ENCODE measurements at places on chromosomes 5 and 9.

GRCh38 chr9:134811673-134812342, 68.8 kb upstream of the FCN2 start:
- DNase-seq: no peak

DNA sequence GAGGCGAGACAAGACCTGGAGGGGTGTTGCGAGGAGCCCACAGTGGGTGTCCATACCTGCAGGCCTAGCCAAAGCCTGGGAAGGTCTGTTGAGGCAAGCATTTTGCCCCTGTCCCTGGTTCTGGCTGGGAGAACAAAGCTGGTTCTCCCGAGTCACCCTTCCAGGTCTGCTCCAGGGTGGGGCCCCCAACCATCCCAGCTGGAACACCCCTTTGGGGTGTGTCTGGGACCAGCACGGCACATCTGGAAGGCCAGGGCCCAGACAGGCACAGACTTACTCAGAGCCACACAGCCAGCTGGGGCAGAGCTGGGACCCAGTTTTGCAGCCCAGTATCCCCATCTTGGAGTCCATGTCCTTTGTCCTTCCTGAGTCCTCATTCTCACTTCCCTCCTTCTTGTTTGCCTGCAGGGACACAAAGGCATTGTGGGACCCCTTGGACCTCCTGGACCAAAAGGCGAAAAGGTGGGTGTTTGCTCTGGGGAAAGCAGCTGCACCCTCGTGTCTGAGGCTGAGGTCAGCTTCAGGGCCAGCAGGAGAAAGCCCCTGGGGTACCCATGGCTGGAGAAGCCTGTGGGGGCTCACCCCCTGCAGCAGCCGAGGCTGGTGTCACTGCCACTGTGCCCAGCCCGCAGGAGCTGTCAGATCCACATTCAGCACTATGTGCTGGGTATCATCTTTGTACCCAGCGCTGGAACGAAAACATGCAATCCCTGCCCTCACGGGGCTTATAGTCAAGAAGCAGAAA, 38.4 kb upstream of the ORM1 start:
- DNase-seq: no peak

- DNase-seq: peak; percentile 43
These were observed 27.7 kb downstream of the PCDHB15 start for GRCh38 chr5:141272906-141273305.

DNA sequence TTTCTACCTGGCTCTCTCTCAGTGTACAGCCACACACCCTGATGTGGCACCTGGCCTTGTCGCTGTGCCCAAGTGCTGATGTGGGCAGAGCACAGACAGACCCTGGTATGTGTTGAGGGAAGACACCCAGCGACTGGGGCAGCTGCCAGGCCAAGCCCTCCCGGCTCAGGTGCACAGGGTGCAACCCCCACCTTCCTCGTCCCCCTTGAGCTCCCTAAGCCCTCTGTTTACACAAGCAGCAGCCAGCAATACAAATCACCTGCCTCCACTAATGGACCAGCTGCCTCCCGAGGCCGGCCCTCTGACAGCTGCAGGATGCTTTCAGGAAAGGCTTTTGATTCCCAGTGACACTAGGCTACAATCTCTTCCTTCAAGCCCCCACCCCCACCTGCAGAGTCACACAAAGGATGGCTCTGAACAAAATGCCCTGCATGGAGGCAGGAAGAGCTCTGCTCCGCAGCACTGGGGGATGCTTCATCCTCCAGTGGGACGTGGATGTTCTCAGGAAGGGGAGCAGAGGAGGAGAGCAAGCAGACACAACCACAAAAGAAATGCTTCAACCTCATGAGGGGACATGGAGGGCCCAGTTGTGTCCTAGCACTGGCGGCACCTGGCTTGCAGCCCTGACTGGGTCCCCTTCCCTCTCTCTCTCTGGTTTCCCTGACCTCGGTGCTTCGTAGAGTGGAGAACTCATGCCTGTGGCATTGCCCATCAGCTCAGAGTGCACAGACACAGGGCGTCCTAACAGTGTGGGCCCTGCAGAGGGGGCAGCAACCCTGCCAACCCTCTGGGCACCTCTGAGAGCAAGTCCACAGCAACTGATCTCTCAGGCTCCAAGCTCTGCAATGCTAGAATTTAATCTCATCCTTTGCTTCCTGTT, 140.8 kb downstream of the BARX1 start:
- no peak for DNase-seq

GRCh38 chr5:77499973-77500372, 7.9 kb upstream of the WDR41 start:
- no peak for DNase-seq

- DNase-seq: no peak
These were observed 569 bp downstream of the GALT start for GRCh38 chr9:34647084-34647403.

GRCh38 chr9:136511670-136512592, 29.1 kb upstream of the SEC16A start:
- DNase-seq: no peak

DNA sequence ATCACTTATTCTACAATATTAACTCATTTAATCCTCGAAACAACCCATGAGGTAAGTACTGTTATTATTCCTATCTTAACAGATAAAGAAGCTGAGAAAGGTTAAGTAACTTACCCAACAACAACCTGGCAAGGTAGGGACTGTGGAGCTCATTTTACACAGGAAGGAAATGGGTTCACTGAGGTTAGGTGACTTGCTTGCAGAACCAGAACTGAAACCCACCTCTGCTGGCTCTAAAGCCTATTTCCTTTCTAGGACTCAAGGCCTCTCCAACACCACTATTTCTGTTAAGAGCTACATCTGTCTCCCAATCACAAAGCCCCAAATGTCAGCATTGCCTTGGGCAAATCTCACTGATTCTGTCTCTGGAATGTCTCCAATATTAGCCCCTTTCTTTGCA, 38.9 kb upstream of the IFNK start:
- DNase-seq: peak; percentile 18

- no peak for DNase-seq
These were observed 34.9 kb downstream of the SEMA4D start for GRCh38 chr9:89462817-89463683.

GRCh38 chr9:6590772-6591384, 54.7 kb downstream of the GLDC start:
- no peak for DNase-seq

DNA sequence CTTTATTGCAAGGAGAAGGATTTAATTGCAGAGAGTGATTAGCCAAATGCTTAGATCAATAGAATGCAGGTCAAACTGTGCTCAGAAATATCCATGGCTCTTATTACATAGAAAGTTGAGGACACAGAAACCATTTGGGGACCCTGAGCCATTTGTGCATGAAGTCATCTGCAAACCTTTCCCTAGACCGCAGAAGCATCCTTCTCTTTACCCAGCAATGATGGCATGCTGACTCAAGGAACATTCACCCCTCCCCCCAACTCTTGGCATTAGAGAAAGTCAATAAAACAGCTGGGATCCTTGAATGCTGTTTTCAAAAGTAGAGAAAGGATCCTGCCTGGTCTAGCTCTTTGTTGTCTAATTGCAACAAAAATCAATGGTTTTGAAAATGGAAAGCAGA, 73.5 kb downstream of the PPP2R2B start:
- DNase-seq: no peak

DNA sequence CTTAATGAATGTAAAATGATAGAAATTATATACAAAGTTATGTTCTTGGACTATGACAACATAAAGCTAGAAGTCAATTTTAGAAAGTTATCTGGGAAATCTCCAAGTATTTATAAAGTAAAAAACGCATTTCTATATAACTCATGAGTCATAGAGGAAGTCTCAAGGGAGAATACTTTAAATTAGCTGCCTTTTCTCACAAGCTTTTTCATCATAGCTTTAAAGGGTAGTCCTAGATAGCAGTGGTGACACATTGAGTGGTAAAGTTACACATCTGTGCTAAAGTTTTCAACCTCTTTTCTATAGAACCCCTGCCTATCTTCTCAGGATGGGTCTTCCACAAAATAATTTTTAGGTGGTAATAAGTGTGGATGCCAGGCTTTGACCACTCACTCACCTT, 598.3 kb upstream of the FAM174A start:
- no peak for DNase-seq

DNA sequence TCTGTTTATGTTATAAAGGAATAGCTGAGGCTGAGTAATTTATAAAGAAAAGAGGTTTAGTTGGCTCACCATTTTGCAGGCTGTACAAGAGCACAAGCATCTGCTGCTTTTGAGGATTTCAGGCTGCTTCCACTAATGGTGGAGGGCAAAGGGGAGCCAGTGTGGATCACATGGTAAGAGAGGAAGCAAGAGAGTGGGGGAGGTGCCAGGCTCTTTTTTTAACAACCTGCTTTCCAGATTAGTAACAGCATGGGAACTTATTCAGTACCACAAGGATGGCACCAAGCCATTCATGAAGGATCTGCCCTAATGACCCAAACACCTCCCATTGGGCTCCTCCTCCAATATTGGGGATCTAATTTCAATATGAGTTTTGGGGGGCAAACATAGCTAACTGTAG, 40.4 kb downstream of the CCL28 start:
- no peak for DNase-seq

GRCh38 chr5:43993634-43994351, 390.8 kb downstream of the NNT start:
- DNase-seq: no peak

- DNase-seq: no peak
These were observed 766 bp downstream of the NR5A1 start for GRCh38 chr9:124506433-124506832.

DNA sequence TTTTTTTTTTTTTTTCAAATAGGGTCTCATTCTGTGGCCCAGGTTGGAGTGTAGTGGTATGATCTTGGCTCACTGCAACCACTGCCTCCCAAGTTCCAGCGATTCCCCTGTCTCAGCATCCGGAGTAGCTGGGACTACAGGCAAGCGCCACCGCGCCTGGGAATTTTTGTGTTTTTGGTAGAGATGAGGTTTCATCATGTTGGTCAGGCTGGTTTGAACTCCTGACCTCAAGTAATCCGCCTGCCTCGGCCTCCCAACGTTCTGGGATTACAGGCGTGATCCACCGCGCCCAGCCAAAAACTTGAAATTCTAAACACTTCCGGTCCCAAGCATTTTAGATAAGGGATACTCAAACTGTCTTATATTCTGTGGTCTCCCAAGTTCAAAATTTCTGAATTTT, 718.9 kb upstream of the MEF2C start:
- no peak for DNase-seq

DNA sequence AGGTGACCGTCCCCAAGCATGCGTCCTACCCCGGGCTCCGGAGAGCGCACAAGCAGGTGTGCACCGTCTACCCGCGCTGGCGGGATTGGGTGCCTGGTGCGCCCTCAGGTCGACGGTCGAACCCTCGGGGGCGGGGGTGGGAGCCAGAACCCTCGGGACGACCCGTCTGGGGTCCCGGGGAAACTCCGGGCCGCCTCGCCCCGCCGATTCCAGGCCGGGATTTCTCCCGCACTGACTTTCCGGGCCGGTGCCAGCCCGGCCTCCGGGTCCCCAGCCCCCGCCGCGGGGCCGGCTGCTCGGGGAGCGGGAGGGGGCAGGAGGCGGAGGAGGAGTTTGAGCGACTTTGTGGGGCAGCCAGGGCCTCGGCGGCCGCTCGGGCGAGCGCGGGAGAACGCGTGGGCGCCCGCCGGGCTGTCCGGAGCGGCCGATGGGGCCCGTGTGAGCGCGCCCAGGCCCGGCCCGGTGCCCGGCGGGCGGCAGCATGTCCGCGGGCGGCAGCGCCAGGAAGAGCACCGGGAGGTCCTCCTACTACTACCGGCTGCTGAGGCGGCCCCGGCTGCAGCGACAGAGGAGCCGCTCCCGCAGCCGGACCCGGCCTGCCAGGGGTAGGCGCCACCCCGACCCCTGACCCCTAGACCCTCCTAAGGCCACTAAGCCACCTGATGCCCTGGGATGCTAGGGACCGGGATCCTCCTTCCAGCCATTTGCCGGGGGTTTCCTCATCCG, at the start of gene DAB2IP:
DAB2IP (plus strand) TSS at position 340 of the 726 bp plus-strand sequence; CDS start at position 482, 142 bp downstream.
- DNase-seq: peak; percentile 36

DNA sequence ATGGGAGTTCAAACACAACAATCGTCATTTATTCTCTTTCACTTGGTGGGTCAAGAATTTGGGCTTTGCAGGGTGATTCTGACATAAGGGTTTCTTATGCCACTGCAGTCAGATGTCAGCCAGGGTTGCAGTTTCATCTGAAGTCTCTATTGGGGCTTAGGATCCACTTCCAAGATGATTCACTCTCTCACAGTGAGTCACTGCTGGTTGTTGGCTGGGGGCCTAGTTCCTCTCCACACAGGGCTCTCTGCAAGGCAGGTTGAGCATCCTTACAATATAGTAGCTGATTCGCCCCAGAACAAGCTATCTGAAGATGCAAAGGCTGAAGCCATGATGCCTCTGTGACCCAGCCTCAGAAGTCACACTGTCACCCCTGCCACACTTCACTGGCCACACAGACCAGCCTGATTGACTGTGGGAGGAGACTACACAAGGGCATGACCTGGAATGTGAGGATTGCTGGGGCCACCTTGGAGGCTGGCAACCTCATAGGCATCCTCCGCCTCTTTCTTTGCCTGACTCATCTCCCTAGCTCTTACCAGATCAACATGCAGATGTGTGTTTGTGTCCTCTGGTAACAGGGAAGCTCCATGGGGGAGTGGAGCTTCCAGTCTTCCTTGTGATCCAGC, 4.5 kb upstream of the CARD19 start:
- no peak for DNase-seq

GRCh38 chr5:18944771-18945170, 1043.2 kb downstream of the CDH18 start:
- no peak for DNase-seq

GRCh38 chr5:174790906-174791305, 66.5 kb downstream of the MSX2 start:
- no peak for DNase-seq

DNA sequence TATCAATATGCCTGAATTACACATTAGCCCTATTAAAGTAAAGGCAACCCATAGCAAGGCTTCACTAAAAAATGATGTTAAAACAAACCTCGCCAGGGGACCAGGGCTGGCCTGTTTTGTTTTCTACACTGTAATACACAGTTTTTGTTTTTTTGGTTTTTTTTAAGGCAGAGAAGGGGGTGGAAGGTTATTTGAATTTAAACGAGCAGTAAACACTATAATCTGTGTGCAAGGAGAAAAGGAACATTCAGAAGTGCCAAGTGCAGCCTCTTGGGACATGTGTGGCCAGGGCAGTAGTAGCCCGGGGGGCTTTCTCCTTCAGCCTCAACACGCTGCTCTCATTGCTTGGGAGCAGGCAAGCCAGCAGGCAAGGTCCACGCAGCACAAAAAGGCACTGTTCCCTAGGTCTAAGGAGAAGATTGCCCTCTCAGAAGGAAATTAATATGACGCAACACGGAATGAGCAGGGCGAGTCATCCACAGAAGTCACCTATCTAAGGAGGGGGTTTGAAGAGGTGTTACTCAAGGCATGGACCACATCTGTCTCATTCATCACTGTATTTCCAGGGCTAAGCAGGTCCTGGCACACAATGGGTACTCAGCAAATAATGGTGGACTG, 16.2 kb downstream of the SIL1 start:
- no peak for DNase-seq

DNA sequence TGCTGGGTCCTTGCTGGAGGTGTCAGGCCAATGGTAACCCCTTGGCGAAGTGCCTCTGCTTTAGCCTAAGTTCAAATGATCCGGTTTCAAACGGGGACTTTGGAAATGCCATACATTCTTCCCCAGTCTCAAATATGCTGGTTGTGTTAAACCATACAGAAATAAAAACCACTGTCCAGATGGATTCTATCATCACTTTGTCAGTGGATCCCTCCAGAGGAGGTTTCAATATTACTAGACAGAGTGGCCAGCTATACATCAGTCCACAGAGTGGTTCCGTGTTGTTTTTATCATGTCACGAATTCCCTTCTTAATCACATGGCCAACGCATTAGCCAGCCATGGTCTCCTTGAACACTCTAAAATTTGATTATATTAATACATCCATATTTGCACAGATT, 7.3 kb upstream of the RANBP17 start:
- no peak for DNase-seq

Measured in NAMALWA (cell line).